ENCODE measurements at places on chromosomes 11 and 22.

GRCh38 chr22:40385036-40385782, 14.8 kb downstream of the SGSM3 start:
- no peak for DNase-seq

GRCh38 chr11:109749476-109749875, 327.5 kb downstream of the C11orf87 start:
- no peak for DNase-seq

DNA sequence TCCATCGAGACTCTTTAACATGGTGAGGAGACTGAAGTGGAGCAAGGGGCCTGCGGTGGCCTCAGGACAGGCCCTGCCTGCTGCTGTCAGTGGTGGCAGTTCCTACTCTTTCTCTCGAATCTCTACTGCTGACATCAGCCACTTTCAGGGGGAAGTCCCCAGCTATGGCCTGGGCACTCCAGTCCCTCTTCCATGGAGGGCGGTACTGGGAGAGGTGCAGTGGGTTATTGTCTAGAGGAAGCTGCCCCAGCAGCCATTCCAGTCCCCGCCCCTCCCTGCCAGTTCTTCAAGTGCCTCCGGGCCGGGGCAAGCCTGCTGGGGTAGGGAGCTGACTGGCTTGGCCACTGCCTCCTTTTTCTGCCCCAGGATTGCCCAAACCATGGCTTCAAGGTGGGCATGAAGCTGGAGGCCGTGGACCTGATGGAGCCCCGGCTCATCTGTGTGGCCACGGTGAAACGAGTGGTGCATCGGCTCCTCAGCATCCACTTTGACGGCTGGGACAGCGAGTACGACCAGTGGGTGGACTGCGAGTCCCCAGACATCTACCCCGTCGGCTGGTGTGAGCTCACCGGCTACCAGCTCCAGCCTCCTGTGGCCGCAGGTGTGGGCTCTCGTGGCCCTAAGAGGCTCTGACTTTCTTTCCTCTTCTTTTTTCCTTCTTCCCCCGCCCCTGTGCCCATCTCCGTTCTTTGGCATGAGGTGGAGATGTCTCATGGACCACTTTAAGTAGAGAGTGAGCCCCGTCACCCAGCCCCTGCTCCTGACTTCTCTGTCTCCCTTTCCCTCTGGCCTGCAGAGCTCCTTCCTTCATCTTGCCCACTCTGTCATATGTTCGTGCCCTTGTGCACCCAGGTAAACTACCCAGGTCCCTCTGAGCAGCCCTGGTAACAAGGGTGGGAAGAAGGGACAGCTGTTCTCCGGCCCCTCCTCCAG, 13.7 kb downstream of the CHADL start:
- DNase-seq = no peak

DNA sequence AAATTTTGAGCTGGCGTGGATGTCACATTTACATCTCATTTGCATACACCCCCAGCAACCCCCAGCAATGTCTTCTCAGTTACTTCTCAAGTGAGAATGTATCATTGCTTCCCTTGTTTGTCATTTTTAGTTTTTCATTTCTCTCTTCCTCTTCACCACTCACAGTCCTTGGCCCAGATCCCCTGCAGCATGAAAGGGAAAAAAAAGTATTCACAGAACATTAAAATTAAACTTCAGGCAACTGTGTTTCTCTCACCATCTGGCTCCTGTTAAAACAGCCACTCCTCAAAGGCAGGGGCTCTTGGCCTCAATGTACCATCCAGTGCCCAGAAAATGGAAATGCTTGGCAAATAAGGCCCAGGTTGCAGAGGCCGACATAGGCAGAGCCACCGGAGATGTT, 126.8 kb downstream of the CTNND1 start:
- DNase-seq = no peak

DNA sequence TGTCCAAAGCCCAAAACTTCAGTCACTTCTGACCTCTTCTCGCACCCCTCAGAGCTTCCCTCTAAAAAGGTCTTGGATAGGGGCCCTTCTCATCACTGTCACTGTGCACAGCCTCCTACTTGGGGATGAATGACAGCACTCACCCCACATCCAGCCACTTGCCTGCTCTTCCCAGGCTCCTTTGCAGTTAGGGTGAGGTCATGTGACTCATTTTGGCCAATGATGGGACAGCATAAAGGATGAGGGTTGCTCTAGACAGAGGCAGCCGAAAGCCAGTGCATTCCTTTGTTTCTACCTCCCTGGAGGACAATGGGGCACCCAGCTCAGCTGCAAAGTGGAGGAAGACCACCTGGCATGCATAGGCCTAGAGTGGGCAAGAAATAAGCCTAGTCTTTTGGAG, 1413.3 kb downstream of the TBC1D22A start:
- DNase-seq = no peak

Data from natural killer cell (primary cell).